ENCODE measurements at places on chromosomes 13 and 19.

GRCh38 chr13:94209117-94209516, 270.4 kb downstream of the DCT start:
- no peak for DNase-seq

DNA sequence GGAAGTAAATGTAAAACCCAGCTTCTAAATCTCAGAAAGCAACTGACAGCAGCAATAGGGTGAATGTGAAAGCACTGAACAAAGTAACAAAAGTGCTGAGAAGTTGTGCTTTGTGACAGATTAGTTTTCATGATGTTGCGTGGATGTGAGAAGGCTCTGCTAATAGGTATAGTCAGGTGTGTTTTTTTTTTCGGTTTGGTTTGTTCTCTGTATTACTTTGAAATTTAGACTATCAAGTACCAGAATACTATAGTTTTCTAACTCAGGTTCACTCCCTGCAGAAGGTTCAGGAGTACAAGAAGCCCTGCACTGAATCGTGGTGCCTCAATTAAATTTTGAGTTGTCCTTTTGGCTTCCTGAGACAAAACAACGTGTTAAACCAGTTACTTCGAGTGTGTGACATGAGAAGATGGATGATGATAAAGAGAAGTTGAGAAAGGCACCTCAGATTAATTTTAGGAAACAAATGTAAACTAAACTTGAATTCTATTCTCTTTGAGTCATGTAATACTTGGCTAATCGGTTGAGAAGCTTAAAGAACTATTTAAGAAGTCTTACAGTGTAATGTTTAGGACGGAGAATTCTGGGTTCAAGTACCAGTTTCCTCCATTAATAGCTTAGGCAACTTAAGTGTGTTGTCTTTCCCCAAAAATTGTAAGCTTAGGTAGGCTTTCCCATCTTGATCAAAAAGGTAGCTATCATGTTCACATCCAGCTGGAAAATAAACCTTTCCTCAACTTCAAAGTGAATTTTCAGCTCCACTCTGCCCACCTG, 10.3 kb downstream of the MIR17HG start:
- DNase-seq = no peak

- no peak for DNase-seq
Observed at GRCh38 chr13:47426126-47426849, 529.4 kb upstream of the HTR2A start.

- no peak for DNase-seq
Observed at GRCh38 chr19:38291855-38292254, 12.2 kb upstream of the C19orf33 start.

- no peak for DNase-seq
Observed at GRCh38 chr13:37085606-37086005, 19.9 kb downstream of the CSNK1A1L start.

DNA sequence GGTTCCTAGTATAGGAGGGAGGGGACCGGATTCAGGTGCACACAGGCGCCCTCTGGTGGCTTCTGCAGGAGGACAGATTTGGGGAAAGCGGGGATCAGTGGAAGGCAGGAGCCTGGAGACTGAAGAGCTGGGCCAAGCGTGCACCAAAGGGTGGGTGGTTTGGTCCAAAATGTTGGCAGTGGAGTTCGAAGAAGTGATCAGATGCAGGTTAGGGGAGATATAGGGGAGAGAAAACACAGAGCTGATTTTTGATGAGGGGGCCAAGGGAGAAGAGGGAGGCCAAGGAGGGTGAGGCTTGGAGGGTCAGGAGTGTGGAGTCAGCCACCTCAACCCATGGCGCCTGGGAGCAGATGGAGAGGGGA, 6.8 kb upstream of the CARM1 start:
- DNase-seq = peak; percentile 68

DNA sequence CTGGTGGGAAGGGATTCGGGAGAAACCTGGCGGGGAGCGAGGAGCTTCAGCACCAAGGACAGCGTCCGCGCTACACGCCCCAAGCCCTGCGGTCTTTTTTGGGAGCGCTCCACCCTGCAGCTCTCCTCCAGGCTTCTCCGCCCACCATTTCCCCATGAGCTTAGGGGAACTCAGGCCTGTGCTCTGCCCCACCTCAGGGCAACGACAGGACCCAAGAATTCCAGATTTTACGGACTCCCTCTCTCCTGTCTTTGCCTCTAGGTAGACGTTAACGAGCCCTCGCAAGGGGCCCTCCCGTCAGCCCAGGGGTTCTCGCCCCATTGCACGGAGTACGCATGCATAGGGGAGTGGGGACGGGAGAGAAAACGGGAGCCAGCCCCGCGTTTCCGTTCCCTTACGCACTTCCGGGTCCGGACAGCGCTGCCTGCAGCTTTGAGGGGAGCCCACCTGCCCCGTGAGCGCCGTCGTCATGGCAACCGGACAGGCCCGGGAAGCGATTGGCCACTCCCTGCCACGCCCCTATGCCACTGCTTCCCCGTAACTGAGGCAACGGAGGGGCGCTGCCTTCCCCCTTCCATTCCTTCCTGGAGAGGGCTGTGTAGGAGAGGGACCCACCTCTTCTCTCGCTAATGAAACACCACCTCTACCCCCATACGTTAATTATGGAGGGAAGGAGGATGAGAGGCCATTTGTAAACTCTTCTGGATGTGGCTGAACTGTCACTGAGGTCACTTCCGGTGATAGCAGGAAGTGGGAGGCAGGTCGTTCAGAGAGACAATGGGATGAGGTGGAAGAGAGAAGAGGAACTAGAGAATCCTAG, 20.8 kb downstream of the NOVA2 start:
- DNase-seq = no peak

- no peak for DNase-seq
Observed at GRCh38 chr13:110921209-110921608, 6.3 kb upstream of the ANKRD10 start.

DNA sequence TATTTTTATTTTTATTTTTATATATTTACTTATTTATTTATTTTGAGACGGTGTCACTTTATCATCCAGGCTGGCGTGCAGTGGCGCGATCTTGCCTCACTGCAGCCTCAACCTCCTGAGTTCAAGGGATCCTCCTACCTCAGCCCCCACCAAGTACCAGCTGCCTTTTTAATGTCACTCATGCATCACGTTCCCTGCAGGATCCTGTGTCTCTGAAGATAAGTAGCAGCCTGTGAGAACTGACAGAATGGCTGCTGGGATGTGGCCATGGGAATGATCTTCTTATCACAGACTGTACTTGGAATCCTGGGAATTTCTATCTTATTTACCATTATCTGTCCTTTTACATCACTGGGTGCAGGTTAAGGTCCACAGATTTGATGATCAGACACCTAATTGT, 9.2 kb upstream of the ZNF761 start:
- DNase-seq = no peak

- no peak for DNase-seq
Observed at GRCh38 chr13:74210693-74211393, 76.6 kb upstream of the KLF12 start.
